ENCODE measurements at places on chromosomes 6 and 20.

DNA sequence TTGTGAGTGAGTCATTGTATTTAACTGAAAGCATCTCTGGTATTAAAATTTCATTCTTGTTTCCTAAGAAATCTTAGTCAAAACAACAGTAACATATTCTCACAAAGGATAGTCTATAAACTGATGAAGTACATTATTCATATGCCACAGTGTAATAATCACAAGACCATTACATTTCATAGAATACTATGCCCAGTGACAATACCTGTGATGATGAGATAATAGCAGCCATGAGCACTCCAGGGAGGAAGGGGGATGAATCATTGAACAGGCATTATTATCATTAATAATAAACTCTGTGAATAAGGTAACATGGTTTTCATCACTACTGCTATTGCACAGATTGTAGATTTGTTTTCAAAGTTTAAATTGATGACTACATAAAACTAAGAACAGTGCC lies 667.9 kb downstream of the EPM2A start:
- no peak for DNase-seq

- DNase-seq, result peak; percentile 74
Measured at GRCh38 chr6:17986656-17987446, 584 bp downstream of the KIF13A start.

DNA sequence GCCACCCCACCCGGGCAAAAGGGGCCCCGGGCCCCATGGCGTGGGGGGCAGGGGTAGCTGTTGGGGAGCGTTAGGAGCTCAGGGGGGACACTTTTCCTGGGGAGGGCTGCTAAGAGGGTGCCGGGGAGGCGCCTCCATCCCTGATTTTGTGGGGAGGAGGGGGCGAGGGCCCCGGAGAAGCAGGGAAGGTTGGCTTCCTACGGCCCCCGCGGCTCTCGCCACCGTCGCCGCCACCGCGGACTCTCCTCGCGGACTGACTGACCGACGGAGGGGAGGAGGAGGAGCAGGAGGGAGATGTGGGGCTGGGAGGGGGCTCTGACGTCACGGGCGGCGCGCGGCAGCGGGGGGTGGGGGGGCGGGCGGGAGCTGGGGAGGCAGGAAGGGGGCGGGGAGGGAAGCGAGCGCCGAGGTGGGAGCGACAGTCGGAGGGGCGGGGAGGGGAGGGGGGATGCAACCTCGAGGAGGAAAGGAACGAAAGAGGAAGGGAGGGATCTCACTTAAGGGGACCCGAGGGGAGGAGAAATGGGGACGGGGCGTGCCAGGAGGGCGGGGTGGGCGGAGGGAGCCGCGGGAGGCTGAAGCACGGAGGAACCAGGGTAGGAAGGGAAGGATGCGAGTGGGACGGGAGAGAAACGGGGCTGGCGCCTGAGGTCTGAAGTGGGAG lies 5.1 kb downstream of the GABBR1 start:
- DNase-seq, result peak; percentile 86

GRCh38 chr6:24549674-24550353 lies 55.0 kb downstream of the ALDH5A1 start:
- no peak for DNase-seq

- no peak for DNase-seq
Measured at GRCh38 chr6:47047097-47047478, 5.0 kb upstream of the ADGRF1 start.

GRCh38 chr6:122717350-122717749 lies 62.2 kb upstream of the FABP7 start:
- peak; percentile 22 for DNase-seq

DNA sequence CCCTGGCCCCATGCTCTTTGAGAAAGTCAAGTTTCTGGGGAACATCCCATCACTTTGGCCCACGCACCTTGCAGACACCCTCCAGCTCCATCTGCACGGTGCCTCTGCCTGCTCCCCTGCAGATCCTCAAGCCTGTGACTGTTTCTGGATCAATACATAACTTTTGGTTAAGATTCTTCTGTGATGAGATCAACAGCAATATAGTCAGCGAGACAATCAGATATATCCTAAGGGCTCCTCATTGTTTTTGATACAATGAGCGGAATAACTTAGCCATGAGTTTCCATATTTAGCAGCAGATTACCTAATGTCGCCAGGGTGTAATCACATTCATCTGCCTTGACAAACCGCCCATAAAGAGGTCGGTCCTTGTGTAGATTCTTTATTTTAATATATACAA lies 109.3 kb upstream of the MTHFD1L start:
- DNase-seq, result no peak

GRCh38 chr6:18395177-18395855 lies 8.2 kb downstream of the RNF144B start:
- DNase-seq, result peak; percentile 59

DNA sequence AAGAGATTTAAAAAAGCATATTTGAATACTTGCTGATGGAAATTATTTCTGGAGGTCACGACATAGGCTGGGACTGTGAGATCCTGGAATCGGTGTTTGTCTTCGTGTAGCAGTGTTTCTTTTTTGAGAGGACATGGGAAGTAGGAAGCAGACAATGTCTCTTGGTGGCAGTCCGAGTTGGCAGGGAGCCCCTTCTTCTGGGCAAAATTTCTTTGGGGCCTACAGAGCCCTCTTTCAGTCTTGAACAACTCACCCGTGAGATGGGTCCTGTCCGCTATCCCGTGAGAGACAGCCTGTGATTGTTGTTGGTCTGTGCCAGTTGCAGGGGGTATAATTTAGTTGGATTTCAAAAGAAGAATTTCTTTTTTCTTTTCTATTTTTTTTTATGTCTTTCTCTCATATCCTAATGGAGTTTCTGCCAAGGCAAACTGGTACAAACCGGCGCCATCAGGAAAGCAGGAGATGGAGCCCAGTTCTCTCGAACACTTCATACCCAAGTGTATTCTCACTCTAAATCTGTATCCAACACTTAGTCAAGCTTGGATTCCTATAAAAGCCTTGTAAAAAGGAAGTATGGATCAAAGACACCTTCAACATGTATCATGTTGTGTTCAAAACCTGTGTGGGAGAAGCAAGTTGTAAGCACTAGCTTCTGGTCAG lies 785.1 kb downstream of the MAFB start:
- DNase-seq, result no peak

DNA sequence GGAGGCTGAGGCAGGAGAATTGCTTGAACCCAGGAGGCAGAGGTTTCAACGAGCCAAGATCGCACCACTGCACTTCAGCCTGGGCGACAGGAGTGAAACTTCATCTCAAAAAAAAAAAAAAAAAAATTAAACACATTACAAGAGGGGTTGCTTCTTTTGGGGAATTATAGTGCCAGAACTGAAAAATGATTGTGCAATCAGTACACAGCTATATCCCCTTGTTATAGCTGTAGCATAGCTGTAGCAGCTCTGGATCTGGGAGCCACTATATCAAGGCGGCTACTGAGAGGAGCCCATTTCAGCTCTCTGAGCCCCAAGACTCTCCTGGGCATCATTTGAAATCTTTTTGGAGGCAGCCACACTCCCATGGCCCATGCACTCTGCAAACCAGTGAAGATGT lies 334.3 kb downstream of the TFAP2A start:
- DNase-seq, result no peak

- peak; percentile 87 for DNase-seq
Measured at GRCh38 chr6:10465629-10466499, 51.0 kb upstream of the TFAP2A start.

DNA sequence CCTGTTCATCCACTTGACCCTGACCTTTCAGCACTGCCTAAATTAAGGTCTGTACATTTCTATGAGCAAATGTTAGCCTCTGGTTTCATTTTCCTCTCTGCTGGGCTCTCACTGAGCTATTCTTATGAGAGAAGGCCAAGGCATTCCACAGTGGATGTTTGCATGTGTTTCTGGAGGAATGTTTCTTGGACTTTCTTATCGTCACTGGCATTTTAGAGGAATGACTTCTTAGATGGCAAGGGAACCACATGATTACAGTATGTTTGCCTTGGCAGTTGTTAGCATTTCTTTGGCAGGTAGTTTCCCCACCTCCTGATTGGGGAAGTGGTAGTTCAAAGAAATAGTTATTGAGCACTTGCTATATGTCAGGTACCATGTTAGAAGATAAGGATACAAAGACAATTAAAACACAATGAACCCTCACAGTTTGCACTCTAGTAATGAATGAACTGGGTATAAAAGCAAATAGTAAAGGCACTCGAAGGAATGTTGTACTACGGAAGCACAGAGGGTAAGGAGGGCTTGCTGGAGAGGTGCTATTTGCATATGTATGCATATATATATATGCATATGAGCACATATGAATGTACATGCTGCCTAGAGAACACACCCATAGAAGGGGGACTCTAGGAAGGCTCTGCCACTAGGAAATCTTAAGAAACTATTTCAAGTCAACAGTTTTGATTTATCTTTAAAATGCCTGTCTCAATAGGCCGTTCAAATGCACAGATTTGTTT lies 307.4 kb downstream of the EYA4 start:
- no peak for DNase-seq

GRCh38 chr20:24118441-24119175 lies 130.0 kb upstream of the GGTLC1 start:
- no peak for DNase-seq

- DNase-seq, result no peak
Measured at GRCh38 chr20:39660226-39660625, 698.1 kb downstream of the DHX35 start.

DNA sequence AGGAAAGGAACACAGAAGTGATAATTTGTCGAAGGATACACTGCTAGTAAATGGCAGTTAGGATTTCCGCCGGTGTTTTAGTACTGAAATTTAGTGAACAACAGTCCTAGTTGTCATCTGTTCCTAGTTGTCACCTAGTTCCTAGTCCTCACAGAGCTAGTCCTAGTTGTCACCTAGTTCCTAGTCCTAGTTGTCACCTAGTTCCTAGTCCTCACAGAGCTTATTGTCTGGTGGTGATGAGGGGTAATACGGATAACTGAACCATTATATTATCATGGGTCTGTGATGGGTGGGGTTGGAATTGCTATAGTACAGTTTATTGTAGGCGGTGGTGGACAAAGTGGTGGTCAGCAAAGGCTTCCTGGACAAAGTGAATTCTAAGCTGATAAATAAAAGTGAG lies 1.8 kb downstream of the SNRNP48 start:
- no peak for DNase-seq

GRCh38 chr20:63594043-63594561 lies 20.1 kb upstream of the HELZ2 start:
- DNase-seq, result no peak

DNA sequence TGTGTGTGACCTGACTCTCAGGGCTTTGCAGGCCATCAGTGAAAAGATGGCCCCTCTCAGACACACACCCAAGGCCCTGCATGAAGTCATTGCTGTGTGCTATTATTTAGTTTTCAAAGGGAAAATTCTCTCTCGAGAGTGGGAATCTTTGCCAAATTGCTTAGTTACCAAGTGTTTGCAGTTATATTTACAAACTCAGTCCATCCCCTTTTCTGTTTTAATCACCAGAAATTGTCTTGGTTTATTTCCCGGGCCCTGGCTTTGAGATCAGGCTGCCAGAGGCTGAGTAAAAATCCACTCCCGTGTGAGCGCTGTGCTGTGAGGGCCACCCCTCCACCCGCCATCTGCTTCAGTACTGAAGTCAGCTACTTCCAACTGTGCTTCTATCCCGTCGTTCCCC lies 163.1 kb downstream of the SOD2 start:
- no peak for DNase-seq

DNA sequence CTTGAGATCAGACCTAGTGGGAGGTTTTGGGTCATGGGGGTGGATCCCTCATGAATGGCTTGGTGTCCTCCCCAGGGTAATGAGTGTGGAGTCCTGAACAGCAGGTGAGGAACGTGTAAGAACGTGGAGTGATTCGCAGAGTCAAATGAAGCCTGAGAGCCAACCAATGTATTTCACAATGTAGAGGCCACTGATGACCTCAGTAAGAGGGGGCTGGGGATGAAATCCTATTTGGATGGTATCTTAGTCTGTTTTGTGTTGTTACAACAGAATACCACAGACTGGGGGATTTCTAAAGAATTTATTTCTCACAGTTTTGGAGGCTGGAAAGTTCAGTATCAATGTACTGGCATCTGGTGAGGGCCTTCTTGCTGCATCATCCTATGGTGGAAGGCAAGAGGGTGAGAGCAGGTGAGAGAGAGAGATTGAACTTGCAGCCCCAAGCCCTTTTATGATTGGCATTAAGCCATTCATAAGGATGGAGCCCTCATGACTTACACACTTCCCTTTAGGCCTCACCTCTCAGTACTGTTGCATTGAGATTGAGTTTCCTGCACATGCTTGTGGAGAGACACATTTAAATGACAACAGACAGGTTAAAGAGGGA lies 47.3 kb upstream of the HIVEP1 start:
- DNase-seq, result no peak

DNA sequence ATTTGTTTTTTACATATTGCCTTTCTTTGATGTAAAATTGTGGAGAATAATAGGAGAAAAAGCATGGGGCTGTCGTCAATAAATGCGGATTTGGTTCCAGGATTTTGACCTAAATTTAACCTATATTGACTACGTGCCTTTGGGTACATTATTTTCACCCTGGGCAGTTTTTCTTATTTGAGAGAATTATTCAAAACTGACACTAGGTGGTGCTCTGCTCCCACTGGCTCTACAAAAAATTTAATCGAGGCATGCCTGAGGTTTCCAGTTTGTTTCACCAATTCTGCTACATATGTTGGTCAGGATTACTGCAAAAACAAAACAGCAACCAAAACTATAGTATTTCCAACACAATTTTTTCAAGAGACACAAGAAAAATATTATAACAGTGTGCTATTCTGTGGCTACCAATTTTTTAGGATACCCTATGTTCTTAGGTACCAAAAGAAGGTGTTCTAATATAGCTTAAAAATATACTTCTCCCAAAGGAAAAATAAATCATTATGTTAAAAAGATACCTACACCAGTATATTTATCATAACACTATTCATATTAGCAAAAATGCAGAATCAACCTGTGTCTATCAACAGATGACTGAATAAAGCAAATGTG lies 48.6 kb upstream of the FABP7 start:
- DNase-seq, result peak; percentile 23
